ENCODE measurements at places on chromosomes 16 and 17.
A peak's percentile ranks its signal among the peaks of the same experiment; 100 is the strongest.

DNA sequence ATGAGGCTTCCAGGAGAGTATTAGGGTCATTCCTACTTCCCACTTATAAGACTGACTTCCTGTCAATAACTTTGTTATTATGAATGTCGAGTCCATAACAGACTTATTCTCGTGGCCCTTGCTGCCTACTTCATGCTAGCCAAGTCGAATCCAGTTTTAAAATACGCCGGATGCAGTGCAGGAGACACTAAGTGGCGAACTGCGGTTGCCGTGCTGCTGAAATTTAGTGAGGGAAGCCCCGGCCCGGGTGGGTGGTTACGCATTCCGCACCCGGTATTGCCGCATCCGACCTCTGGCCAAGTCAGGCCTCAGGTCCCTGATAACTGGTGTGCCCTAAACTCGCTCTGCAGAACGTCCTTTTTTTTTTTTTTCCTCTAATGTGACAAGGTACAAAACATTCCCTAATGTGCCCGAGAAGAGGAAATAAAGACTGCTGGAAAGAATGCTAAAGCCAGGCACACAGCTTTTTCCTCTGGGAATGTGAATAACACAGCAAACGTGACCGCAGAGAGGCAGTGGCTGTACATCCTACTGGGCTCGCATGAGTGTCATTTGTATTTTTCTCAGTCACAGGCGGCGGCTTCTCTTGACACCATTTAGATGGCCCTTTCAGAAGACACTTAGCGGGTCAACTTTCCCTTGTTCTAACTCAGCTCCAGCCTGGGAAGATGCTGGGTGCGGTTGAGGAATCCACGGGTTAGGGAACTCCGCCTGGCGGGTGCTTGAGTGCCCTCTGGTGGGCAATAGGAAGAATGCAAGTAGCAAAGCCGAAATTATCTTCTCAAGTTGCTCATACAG lies 7.1 kb upstream of the AKTIP start:
- peak; percentile 75 for DNase-seq

- DNase-seq: no peak
Observed at GRCh38 chr16:67151431-67152097, 766 bp upstream of the B3GNT9 start.

DNA sequence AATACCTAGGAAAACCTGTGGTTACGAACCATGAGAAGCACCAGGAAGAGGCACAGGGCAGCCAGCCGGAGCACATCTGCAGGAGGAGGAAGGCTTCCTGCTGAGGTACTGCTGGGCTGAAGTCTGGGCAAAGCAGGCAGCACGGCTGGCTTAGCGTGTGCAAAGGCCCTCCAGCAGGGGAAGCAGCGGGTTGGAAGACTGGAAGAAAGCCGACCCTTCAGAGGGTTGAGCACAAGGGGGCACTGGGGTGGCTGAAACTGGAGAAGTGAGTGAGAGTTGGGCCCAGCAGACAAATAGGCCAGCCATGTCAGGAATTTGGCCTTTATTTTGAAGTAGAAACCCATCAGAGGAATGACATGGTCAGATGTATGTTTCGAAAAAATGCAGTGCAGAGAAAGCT lies 12.1 kb upstream of the HSD3B7 start:
- no peak for DNase-seq

GRCh38 chr16:2458887-2459646 lies 842 bp upstream of the TEDC2 start:
- no peak for DNase-seq

DNA sequence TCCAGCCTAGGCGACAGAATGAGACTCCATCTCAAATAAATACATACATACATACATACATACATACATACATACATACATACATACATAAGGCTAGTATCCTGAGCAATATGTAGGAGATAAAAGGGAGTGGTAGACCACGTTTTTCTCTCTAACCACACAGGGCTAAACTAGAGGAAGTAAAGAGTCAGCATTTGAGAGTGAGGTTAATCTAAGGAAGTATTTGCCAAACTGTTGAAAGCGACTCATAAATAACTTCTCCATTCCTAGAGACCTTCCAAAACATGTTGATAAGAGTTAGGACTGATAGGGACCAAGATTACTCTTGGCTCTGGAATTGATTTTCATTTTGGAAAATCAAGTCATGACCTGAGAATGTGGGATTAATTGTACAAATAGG lies 68.9 kb downstream of the NEUROD2 start:
- DNase-seq: no peak

DNA sequence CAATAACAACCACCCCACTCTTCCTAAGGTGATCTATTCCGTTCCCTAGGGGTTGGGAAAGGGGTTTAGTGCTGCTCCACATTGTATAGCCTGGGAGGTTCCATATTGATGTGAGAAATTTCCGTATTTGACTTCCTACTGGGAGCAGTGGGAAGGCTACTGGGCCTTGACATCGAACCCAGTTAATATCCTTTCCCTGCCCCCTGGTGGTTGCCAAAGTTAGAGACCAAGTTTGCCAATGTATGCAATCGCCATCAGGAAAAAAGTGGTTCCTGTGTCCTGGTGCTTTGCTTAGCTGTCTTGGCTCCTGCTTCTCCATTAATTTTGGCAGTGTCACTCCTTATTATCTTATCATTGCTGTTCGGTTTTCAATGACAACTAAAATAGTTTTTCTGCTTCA lies 914.9 kb downstream of the KCNJ2 start:
- DNase-seq: no peak

- DNase-seq: peak; percentile 61
Observed at GRCh38 chr17:64063766-64064224, 43.4 kb upstream of the ICAM2 start.

DNA sequence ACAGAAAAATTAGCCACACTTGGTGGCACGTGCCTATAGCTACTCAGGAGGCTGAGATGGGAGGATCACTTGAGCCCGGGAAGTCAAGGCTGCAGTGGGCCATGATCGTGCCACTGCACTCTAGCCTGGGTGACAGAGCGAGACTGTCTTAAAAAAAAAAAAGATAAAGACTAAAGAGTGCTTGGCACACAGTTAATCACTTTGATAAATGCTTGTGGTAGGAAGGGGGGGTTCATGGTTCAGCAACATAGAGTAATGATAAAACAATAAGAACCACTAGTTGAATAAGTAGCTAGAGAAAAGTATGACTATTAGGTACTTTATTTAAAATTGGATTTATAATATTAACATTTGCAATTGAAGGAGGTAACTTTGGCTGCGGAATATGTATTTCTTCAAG lies 43.3 kb downstream of the USP32 start:
- no peak for DNase-seq

GRCh38 chr17:41522301-41523224 lies 3.9 kb upstream of the KRT15 start:
- no peak for DNase-seq

DNA sequence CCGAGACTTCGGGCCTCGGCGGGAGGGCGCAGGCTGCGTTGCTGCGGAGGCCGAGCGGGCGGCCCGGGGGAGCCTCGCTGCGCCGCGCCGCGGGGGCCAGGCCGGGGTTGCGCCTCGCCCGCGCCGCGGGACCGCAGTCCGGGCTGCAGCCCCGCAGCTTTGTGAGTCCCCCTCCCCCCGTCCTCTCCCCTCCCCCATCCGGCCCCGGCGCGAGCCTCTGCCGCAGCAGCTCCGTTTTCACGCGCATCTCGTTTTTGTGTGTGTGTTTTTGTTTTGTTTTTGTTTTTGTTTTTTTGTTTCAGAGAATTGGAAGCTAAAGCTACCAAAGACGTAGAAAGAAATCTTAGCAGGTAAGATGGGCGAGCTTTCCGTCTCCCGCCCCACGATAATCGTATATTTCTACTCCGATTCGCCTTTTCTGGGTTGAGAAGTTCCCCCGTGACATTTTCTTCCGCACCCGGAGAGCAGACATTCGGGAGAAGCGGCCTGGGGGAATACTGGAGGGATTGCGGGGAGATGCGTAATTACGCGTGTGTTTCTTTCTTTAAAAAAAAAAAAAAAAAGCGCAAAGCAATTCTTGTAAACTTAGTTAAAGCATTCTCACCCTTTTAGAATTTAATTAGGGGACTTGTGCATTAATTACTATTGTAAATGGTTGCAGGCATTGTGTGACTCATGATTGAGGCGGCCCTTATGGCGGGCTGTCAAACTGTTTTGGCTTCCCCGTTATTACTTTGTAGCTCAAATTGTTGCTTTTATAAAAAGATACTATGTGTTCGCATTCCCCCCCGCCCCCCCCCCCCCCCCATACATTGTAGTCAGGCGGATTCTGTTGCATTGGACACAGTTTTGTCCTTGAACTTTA lies 732 bp downstream of the TNRC6A start:
- no peak for DNase-seq

- no peak for DNase-seq
Observed at GRCh38 chr17:48547808-48548522, 3.1 kb upstream of the HOXB2 start.

- DNase-seq: no peak
Observed at GRCh38 chr17:44610331-44610730, 45.9 kb upstream of the MEIOC start.

GRCh38 chr16:48503336-48503735 lies 106.6 kb downstream of the N4BP1 start:
- no peak for DNase-seq

DNA sequence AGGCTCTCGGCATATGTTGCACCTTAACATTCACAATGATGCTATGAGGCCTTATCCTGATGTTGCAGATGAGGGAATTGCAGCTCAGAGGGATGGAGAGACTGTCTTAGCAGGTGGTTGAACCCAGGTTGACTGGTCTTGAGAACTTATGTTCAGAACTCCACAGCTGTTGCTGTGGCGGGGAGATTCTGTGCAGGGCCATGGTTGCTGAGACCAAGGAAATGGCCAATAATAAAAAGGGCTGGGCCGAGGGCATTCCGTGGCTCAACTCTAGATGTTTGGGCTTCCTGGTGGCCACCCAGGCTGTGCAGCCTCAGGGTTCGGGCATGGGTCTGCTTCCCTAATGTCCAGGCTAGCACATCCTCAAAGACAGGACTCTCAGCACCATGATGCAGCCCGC lies 5.9 kb downstream of the KSR1 start:
- DNase-seq: no peak

DNA sequence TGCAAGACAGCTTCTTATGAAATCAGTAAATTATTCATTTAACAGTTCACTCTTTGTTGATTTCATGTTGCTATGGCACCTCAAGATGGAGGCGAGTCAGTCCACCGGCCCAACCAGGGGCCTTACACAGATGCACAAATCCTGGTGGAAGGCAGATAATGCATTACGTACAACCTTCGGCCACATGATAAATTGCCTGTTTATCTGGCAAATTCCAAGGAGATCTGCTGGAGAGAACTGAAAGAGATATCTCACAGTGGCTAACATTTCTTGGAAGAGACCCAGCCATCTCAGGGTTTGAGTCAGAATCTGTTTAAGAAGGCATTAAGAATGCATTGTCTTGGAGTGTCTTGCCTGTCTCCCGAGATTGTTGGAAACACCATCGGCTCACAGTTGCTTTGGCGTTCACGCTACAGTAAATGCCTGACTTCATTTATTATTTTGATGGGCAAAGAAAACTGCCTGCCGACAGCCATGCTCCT lies 225.6 kb downstream of the MSI2 start:
- no peak for DNase-seq

DNA sequence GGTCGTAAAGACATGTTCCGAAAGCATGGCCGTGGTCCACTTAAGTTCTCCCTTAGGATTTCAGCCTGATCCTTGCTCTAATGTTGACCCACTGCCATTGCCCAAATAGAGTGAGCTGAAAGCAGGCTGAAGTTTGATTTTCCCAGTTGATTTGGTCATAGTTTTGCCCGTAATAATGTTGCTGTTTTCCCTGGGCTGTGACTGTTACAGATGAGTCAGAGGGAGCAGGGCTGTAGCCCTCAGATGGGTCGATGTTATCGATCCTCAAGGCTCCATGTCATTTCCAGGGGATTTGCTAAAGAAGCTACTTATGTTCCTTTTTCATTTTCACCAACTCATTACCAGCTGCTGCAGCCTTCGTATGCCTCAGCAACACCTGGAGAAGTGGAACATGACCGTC lies 169.0 kb upstream of the ZFHX3 start:
- no peak for DNase-seq

- no peak for DNase-seq
Observed at GRCh38 chr17:40097931-40098845, 2.2 kb downstream of the NR1D1 start.
